Midbrain (tissue), 1 donor: ENCODE measurements at places on chromosomes 2 and 18.

GRCh38 chr2:236612737-236613136 lies 43.1 kb downstream of the ACKR3 start:
- DNase-seq = no peak

DNA sequence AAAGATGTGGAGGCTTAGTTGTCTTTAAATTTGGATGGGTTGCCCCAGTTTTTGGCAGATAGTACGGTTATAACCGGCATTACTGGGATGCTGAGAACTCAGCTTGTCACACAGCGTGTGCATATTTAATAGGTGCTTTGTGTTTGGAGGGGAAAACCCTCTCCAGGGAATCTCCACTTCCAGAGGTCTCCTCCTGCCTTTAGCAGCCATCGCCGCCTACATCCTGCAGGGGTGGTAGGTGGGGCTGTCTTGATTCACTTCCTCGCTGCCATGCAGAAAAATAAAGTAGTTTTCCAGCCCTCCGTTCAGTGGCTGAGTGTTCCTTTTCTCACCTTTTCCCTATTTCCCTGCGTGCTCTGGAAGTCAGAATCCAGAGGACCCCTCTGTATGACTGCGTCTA lies 76.4 kb downstream of the ITGB1BP1 start:
- no peak for DNase-seq

- no peak for DNase-seq
These were observed 41.2 kb downstream of the SLC9A2 start for GRCh38 chr2:102660574-102660973.

GRCh38 chr2:10481666-10482157 lies 33.6 kb upstream of the ODC1 start:
- no peak for DNase-seq

- DNase-seq = no peak
These were observed 64.7 kb downstream of the DGKD start for GRCh38 chr2:233418761-233419546.

DNA sequence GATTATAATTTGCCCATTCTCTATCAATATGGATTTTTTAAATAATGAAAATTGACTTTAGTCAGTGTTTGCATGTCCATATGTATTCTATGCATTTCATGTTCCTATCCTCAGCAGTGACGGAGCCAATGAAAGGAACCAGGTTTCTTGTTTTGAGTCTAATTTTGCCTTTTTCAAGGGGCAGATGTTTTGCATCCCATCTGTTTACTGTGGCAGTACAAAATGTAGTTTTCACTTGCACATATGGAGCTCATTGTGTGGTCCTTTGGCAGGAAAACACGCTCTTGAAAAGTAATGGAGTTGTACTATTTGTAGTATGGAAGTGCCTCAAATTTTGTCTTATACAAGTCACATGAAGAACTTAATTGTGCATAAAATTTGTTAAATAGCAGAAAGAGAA lies 127.8 kb downstream of the AGPS start:
- no peak for DNase-seq

GRCh38 chr2:11305338-11305737 lies 39.1 kb downstream of the ROCK2 start:
- no peak for DNase-seq

DNA sequence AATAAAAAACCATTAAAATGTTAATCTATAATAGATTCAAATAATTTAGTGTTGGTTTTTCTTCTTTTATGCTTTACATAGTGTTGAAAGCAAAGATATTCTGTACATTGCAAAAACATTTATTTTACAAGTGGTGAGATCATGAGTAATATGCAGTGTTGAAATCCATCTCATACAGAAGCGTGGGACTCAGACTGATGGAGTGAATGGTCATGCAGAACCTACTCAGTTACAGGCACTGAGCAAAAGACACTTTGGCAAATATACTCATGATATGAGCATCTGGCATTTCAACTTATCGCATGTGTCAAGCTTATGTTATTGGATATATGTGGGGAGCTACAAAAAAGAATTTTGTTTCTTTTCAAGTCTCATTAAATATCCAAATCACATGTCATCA lies 620.2 kb upstream of the NETO1 start:
- DNase-seq = no peak

DNA sequence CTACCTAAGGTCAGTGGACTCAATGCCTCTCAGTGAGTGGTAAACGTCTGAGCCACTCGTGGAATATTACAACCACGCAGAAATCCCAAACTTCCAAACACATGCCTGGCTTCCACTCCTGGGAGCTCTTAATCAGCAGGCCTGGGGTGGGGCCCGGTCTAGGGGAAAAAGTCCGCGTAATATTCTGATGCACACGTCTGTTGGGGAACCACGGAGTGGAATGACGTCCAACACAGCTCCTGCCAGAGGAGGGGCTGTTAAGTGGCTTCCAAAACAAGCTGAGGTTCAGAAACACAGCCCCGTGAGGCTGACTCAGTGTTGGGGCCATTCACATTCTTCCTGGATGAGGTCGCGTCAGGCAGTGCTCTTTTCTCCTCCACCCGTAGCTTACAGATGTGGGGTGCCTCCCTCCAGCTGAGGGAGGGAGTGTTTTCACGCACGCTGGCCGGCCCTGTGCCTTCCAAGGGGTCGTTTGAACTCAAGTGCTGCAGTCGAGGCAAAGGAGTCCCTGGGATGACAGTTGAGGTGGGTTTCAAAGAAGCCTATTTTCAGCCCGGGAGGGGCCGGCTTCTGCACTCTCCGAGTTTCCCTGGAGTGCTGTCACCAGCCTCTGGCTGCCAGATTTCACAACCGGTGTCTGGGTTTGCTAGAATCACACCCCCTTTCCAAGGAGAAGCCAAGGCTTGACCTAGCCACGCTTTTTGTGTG lies 73.1 kb downstream of the ACKR3 start:
- no peak for DNase-seq

DNA sequence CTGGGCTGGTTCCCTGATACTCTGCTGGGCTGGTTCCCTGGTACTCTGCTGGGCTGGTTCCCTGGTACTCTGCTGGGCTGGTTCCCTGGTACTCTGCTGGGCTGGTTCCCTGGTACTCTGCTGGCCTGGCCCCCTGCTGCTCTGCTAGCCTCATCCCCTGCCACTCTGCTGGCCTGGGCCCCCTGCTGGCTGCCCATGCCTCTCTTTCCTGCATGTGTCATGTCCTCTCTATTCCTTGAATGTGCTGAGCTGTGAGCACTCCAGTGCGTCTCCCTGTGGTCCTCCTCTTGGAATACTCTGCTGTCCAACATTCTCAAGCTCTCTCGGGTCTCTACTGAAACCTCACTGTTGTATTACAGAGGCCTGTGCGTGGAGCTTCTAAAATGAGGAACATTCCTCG lies 216.3 kb downstream of the RNF144A start:
- DNase-seq = no peak

DNA sequence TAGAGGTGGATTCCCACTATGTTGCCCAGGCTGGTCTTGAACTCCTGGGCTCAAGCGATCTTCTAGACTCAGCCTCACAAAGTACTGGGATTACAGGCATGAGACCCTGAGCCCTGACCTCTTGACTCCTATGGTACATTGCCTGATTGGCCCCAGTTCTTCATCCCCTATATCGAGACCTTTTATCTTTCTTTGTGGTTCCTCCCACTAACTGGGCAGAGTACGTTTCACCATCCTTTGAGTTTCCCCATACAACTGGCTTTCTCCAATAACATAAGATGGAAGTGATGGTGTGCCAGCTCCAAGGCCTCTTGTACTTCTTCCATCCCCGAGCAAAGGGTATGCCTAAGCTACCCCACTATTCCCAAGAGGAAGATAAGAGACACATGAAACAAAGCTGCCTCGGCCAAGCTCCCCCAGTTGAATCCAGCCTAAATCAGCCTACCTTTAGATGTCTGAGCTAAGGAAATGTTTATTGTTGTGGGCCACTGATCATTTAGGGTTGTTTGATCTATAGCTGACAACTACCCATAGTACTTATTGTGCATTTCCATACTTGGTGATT lies 8.3 kb upstream of the TMEM247 start:
- DNase-seq = no peak

- DNase-seq = peak; percentile 49
These were observed 324.4 kb downstream of the GBX2 start for GRCh38 chr2:235843591-235844395.

DNA sequence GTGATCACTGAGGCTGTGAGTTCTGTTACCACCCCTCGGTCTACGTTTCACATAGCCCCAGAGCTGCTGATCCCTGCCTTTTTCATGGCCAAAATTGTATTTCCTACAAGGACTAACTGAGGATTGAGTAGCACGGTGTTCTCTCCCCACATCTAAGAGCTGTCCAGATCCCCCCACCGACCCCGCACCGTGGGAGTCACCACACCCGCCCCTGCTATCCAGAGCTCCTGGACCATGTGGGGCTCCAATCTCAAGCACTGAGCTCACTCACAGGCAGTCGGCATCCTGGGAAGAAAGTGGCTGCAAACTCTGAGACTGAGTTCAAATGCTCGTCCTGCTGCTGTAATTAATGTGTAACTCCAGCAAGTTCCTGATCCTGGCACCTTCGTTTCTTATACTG lies 9.7 kb downstream of the SIX2 start:
- DNase-seq = no peak

DNA sequence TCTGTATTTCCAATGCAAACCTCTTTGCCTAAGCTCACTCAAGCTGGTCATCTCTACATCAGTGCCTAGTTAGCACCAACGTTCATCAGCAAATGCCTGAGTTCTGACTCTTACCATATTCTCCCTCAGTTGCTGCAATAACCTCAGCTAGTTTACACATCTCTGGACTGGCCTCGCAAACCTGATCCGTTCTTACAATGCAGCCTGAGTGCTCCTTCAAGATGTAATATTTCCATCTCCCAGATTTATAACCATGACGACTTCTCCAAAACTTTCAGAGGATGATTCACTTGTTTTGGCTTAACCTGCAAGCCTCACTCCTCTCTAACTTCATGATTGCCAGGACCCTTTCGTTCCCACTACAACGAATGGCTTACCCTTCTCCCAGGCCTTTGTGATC lies 69.7 kb downstream of the DIPK1C start:
- no peak for DNase-seq

GRCh38 chr2:60554646-60555065 lies 1.2 kb upstream of the BCL11A start:
- no peak for DNase-seq

DNA sequence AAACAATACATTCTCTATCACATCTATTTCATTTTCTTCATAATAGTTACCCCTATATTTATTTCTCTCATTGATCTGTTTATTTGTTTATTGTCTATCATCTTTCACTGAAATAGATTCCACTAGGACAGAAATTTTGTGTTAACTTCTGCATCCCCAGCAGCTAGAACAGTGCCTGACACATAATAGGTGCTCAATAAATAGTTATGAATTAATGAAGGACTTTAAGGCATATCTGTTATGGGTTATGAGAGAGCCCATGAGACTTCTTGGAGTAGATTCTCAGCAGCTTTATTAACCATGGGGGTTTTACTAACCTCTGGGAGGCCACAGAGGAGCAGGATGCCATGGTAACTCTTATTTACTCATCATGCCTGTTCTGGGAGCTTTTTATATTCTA lies 144.6 kb downstream of the CDC42EP3 start:
- DNase-seq = no peak

DNA sequence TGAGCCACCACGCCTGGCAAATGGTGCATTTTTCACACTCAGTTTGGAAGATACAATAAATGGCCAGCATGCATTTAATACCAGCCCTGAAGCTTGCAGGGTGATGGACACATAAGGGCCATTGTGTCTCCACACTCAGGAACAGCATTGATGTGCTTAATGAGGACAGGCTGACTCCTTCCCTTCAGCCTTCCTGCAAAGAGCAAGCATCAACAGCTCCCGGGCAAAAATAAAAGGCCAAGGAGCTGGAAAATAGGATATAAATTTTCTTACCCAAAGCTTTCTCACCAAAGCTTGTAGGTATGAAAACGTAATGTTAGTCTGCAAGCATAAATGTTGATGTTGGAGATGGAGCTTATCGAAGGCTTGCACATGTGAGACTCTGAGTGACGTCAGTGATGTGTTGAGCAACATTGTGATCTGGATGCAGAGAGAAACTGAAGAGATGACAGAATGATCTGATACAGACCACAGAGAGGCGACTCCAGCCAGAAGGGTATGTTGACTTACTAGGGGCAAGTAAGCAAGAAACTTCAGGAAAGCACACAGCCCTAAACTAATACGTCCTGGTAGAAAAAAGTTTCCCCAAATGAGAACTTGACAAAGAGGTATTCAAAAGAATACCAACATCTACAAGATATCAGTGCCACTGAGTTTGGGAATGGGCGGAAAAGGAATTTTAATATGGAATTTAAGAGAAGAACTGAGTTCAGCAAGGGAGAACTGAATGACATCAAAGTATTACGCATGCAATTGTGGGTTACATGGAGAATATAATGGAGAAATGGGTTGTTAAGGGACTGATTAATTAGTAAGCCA lies 256.5 kb downstream of the TGIF1 start:
- no peak for DNase-seq

DNA sequence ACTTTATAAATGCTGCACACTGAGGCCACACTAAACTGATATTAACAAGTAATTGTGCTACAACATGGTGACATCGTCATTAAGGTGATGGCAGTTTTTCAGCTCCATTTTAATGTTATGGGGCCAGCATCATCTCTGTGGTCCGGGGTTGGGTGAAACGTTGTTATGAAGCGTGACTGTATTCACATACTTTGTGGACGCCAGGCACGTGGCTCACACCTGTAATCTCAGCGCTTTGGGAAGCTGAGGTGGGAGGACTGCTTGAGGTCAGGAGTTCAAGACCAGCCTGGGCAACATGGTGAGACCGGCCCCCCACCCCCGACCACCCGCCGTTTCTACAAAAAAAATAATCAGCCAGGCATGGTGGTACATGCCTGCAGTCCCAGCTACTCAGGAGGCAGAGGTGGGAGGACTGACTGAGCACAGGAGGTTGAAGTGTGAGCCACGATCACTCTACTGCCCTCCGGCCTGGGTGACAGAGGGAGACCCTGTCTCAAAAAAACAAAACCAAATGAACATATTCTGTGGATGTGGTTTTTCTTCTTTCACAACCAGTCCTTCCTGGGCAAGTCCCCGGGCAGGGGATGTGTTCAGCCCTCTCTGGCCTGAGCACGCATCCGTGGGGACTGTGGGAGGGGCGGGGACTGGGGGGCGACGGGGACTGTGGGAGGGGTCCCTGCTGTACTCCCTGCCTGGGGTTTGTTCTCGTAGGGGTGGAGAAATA lies 12.9 kb upstream of the GAL3ST2 start:
- no peak for DNase-seq

DNA sequence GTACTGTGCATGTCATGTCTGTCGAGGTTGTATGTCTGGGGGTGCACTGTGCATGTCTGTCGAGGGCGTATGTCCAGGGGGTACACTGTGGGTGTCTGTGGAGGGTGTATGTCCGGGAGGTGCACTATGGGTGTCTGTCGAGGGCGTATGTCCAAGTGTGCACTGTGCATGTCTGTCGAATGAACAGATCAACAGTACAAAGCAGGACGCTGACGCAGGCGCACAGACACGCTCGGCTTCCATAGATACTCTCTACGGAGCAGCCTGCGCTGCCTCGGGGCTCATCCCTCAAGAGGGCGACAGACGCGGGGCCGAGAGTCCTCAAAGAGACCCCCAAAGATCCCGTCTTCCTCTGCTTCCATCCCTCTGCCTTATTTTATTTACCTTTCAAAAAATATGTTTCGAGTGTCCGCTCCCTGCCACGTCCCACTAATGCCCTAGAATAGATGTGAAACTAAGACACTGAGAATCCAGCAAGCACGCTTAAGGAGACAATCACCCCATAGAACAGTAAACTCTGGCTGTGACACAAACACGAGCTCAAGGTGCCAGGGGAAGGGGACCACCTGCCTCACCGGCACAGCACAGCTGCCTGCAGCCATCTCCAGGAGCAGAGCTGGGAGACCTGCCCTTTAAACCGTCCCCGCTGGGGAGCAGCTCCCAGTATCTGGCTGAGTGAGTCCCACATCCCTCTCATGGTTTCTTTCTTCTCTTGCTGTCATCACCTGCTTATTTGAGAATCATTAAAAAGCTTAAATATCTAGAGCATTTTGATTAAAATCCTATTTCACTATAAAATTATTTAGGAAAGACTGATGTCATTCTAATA lies 250.5 kb upstream of the MYT1L start:
- DNase-seq = no peak
